ENCODE measurements at places on chromosomes 3 and 15. TPM values are rescaled to one million over a fixed set of nuclear protein-coding genes. Genes with fewer than 3 reads are reported as not detected.

Gene NFKBIZ
- 6.8 TPM for total RNA-seq

Gene SHC4
- 0.51 TPM for total RNA-seq

Gene IDH2
- 113 TPM for total RNA-seq

Gene CPEB1
- total RNA-seq, result not detected

Gene KNG1
- total RNA-seq, result not detected

Gene ATP13A5
- not detected for total RNA-seq

Gene GRK7
- total RNA-seq, result not detected

Gene ATP2B2
- not detected for total RNA-seq

Gene GP9
- not detected for total RNA-seq

Gene AAGAB
- 38.5 TPM for total RNA-seq

Gene ST8SIA2
- total RNA-seq, result 0.13 TPM

Gene CACNA1D
- total RNA-seq, result not detected

Gene CCDC32
- 19.7 TPM for total RNA-seq

Gene DPPA2
- not detected for total RNA-seq

Gene SI
- total RNA-seq, result not detected

Gene PPP1R14D
- not detected for total RNA-seq

Gene ZNF662
- 1.0 TPM for total RNA-seq

Gene GAP43
- not detected for total RNA-seq

Gene AMT
- 0.51 TPM for total RNA-seq

Gene PODXL2
- 0.89 TPM for total RNA-seq

Gene CAV3
- not detected for total RNA-seq

Gene CHDH
- 0.26 TPM for total RNA-seq

Gene CYP11A1
- total RNA-seq, result not detected

Gene CAPN7
- 21.1 TPM for total RNA-seq

Gene NT5DC2
- 24.4 TPM for total RNA-seq

Gene GPR149
- total RNA-seq, result not detected

Gene COL6A6
- total RNA-seq, result not detected

Gene TRIM42
- total RNA-seq, result not detected

Gene CRYGS
- 0.89 TPM for total RNA-seq

Gene XIRP1
- not detected for total RNA-seq

Gene CISH
- 0.38 TPM for total RNA-seq

Gene TYRO3
- total RNA-seq, result 2.7 TPM

Gene RPL35A
- total RNA-seq, result 641 TPM

Gene ALG1L2
- not detected for total RNA-seq

Gene EPHB1
- 3.8 TPM for total RNA-seq

Gene MLH1
- 31.7 TPM for total RNA-seq

Gene GOLGA8S
- 0.13 TPM for total RNA-seq

Gene ZKSCAN7
- 1.4 TPM for total RNA-seq

Gene TRIM69
- 7.6 TPM for total RNA-seq

Gene SYNM
- total RNA-seq, result 105 TPM

Gene SNTN
- total RNA-seq, result not detected

Gene TTC21A
- 0.90 TPM for total RNA-seq

Measured in dermis microvascular lymphatic vessel endothelial cell (primary cell).